Esophagus mucosa (tissue), 1 donor: ENCODE measurements at places on chromosomes 7 and 10. TPM values are rescaled to one million over a fixed set of nuclear protein-coding genes. Genes with fewer than 3 reads are reported as not detected.

DNA sequence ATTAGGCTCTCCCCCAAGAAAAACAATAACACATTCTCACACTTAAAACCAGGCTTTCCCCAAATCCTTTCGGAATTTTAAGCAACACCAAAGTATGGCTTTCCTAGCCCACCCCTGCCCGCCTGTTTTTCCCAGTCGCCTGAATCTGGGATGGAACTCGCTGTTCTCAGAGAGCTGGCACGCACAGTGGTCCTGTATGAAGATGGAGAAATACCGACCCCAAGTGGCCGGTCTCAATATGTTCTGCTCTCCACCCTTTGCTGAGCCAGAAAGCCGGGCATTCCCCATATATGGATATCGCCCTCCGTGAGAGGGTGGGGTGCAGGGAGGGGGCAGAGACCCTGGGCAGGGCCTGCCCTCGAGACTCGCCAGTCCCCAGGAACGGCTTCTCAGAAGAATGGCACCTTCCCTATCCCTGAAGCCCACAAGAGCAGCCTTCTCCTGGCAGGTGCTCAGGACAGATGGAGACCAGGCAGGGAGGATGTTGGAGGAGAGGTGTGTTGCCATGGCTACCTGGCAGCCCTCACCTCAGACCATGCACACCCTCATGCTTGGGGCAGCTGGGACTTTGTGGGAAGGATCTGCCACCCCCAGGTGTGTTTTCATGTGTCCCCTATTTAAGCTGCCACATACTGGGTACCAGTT is 3.4 kb downstream of the TACR2 start:
- no peak for ATAC-seq

RBP4 gene
- total RNA-seq = 0.60 TPM

DNA sequence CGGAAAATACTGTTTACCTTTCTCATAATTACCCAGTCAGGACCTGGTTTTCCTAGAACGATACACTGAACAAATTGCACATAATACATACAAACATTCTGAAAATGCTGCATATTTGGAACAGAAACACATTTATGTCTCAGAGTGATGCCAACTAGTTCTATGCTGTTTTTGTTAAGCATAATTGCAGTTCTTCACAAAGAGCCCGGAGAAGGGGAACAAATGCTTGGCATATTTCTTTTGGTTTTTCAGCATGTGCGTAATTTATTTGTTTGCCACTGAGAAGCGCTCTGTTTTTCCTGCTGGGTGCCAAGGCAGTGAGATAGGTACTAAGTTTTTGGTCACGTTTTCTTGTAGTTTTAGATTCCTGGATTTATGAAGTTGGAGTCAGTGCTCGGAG is 181.0 kb upstream of the MDFIC start:
- ATAC-seq = no peak

DNA sequence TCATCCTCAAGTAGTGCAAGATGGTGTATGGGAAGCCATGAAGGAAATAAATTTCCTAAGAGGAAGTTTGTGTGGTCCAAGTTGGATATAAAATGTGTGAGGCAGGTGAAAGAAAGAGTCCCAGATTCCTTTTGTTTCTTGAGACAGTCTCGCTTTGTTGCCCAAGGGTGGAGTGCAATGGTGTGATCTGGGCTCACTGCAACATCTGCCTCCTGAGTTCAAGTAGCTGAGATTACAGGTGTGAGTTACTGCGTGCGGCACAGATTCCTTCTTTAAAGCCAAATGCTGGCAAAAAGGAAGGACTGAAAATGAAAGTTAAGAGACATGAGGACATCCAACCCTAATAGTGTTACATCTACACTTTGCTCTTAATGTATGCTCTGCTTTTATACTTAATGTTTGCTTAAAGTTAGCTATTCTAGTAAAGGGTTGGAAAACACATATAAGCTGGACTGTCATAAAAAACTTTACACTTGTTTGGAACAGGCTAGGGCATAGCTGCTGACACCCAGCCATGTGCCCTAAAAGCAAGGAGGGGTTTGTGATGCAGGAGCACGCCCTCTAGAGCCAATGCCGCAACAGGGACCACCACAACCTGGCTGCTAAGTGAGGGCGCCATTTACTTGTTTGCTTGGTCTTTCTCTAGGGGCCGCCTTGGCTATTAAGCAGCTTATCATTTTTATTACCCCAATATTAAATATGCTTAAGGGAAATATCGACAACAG is 34.5 kb downstream of the CLEC2L start:
- ATAC-seq = no peak

DNA sequence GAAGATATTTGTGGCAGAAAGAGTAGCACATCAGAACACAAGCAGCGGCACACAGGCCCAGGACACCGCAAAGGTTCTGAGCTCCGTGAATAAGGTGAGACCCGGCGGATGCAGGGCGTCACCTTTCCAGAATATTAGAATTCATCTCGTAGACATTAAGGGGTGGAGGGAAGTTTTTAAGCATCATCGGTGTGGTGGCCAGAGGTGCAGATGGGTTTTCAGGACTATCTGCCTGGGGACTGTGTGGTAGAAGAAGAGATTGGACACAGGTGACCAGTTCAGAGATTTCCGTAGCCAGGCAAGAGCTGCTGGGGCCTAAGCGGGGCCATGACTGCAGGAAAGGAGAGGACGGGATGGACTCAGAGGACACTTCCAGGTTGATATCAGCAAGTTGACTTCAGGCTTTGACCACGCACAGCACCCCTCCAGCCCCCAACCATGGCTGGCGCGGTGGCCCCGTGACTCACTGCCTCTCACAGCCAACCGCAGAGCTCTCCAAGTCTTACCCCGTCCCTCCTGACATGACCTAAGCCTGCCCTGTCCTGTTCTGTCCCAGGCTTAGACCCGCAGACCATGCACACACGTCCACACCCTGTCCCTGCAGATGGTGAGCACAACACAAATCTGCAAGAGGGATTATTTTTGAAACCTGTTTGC is 97.2 kb downstream of the OAT start:
- no peak for ATAC-seq

DNA sequence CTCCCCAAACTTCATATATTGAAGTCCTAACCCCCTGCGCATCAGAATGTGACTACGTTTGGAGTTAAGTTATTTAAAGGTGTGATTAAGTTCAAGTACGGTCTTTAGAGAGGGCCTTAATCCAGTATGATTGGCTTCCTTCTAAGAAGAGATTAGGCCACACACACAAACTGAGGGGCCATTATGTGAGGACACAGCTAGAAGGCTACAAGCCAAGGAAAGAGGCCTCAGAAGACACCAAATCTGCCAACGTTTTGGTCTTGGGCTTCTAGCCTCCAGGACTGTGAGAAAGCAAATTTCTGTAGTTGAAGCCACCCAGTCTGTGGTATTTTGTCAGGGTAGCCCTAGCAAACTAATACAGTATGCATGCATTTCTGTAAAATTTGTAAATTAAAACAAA is 41.7 kb downstream of the REEP3 start:
- no peak for ATAC-seq

DNA sequence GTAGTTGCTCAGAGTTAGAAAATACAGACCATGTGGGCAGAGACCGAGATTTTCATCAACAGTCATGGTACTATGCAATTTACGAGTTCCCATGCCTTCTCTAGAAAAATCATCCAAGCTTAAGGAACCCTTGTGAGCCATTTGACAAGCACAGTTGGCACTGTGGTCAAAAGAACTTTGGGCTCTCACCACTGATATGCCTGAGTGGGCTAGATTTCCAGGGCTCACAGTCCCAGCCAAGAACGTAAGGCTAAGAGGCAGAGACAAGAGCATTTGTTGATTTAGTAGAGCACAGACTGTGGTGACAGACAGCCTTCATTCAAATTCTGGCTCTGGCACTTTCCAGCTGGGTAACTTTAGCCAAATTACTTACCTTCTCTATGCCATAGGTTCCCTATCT is 407.0 kb downstream of the SORCS1 start:
- ATAC-seq = no peak

GRCh38 chr10:86113983-86114382 is 252.6 kb downstream of the GRID1 start:
- ATAC-seq = no peak

GRCh38 chr10:65993451-65993850 is 932.4 kb upstream of the LRRTM3 start:
- no peak for ATAC-seq

DNA sequence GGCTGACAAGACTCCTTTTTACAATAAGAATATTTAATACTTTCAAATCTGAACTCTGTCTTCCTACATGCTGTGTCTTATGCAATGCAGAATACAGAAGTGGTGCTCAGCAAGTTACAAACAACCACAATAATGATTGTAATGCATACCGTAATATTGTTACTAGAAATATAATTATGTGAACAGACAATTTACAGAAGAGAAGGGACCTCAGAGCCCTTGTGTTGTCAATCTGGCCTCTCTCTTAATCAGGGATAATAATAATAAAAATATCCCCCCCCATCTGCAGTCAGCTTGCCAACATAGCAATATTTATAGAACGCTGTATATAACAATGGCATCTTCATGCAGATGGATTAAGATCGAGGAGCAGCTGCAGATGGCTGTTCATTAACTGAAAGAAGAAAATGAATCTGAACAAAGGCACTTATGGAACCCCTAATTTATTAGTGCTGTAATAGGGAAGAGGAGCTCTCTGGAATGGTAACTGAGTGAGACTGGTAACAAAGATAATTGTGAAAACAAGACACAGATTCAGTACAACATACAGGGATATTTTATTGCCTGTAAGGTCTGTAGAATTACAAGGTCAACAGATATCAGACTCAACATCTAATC is 106.3 kb downstream of the TMEM26 start:
- no peak for ATAC-seq

DNA sequence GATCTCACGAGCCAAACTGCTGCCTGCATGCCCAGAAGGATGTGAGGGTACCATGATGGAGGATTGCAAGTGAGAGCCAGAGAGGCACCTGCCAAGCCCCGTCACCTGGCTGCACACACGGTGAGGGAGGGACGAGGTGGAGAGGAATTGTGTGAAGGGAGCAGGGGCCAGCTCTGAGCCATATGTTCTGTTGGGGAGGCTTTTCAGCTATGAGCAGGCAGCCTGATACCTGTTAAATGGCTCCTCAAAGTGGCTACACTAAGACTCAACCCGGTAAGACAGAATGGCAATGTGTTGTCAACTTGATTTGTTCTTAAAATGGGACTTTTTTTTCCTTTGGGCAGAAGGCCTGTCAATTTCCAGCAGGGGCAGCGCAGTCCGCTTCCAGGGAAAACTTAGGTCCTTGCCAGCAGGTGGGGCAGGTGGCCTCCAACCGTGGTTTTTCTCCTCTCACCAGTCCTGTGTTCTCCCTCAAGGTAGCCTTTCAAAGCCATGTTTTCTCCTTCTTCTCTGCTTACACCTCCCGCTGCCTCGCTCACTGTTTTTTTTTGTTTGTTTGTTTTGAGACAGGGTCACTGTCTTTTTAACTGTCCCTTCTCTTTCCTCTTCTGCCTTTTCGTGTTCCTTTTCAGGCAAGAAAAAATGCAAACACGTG is 57.7 kb upstream of the ZNRF2 start:
- peak; percentile 14 for ATAC-seq

IKZF1 gene
- total RNA-seq = 2.1 TPM

GRCh38 chr7:66205741-66206090 is 582 bp downstream of the TPST1 start:
- peak; percentile 24 for ATAC-seq

GPC2 gene
- total RNA-seq = 0.20 TPM

- peak; percentile 90 for ATAC-seq
Observed at GRCh38 chr7:66140924-66141323, 26.3 kb downstream of the CRCP start.

DNA sequence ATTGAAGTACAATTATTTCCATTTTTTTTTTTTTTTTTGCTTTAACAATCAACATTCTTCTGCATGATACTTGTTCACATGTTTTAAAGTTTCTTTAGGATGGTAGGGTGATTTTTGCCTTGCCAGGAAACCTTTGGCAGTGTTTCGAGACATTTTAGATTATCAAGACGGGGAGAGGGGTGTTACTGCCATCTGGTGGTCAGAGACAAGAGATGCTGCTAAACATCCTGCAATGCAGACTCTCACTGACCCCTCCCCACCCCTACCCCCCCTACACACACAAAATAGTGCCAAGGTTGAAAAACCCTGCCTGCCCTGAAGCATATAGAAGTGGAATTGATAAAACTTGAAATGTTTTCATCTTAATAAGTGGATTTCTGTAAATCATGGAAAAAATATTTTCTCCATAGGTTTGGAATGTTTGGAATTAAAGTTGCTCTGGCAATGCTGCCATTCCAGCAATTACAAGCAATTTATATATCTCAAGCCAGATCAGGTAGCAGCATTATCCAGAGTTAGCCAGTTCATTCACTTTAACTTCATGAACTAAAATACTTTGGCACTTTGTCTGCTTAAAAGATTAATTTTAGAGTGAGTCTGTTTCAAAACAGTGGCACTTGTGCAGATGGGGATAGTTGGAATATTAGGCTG is 62.1 kb downstream of the SDHAF3 start:
- ATAC-seq = peak; percentile 62

ANKMY2 gene
- 7.3 TPM for total RNA-seq
